ENCODE measurements at places on chromosomes 1 and 21.

- no peak for DNase-seq
Observed at GRCh38 chr1:219529116-219529515, 83.8 kb downstream of the ZC3H11B start.

GRCh38 chr1:175499595-175500382, 243.6 kb downstream of the TNR start:
- no peak for DNase-seq

DNA sequence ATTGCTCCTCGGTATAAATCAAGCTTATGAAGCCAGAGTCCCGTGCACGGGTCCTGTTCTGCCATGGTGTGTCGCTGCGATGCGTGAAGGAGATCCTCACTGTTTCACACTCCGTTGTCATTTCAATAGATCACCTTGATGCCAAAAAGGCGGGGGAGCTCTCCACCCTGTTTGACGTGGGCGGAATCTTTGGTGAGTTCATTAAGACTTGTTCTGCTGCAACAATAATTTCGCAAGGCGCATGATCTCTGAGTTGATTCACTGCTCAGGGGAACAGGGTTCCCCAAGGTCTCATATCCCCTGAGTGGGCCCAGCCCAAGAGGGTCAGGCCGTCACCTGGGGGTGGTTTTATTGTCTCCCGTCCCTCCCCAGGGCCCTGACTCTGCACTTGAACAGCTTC, 50.0 kb downstream of the SLC37A1 start:
- no peak for DNase-seq

DNA sequence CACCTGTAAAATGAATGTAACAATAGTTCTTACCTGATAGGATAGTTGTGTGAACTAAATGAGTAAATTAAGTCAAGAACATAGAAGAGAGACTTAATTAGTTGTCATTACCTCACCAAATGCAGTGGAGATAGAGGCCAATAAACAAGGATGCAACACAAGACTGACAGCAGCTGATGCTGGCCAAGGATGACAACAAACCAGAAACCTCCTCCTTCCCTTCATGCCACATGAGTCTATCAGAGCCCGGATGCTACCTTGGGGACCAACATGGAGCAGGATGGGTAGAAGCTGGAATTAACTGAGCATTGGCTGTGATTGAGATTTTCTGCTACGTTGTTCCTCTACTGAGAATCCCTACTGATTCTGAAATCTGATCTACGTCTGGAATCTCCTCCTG, 30.3 kb upstream of the USP1 start:
- DNase-seq, result no peak

DNA sequence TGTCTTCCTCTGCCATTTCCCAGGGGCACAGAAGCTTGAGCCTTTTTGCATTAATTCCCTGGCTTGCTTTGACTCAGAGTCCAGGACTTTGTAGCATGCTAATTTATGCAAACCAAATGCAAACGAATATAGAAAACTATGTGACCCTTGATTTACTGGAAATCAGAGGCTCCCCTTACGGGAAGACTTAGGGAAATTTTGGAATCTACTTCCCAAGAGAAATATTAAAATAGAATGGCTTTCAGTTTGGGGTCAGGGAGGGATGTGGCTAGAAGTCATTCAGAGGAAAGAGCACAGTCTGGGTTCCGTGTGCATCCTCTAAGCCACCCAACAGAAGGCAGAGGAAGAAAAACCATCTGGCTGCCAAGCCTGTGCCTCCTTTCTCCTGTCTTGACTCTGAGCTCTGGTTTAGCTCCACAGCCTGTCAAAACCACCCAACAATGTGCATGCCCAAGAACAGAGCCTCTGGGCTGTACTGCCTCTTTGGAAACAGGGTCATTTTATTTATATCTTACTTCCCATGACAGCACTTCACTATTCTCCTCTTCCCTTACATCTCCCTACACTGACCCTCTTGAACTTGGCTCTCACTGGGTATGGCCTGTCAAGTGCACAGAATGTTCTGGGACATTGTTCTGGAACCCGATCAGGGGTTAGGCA, 30.1 kb downstream of the ATF3 start:
- no peak for DNase-seq

DNA sequence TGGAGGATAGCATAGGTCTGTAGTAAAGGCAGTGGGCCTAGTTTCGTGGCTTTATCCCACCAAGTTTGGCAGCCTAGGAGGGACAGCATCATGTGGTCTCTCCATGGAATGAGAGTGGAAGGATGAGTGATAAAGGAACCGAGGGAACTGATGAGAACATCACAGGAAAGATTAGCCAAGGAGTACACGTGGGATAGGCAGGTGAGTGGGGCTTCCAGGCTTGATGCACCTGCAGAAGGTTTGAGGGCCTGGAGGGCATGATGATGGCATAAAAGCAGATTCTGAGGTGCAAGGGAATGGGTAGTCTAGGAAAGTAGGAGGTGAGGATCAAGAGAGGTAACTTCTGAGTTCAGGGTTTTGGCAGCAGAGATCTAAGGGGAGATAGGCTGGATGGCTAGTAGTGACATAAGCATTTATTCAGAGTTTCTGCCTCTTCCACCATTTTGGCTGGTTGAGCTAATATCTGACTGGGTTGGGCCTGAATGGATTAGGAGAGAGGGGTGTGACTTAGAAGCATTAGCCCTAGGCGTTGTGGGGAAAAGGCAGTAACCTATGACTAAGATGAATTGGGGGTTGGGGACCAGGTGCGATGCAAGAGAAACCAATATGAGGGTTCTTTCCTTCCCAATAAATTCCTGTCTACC, 9.1 kb downstream of the PTGFRN start:
- no peak for DNase-seq

- no peak for DNase-seq
Observed at GRCh38 chr1:107315652-107316051, 174.8 kb downstream of the NTNG1 start.

GRCh38 chr21:32548978-32549377, 36.3 kb downstream of the TCP10L start:
- DNase-seq, result no peak

- no peak for DNase-seq
Observed at GRCh38 chr1:150760013-150760412, 5.6 kb downstream of the CTSS start.

GRCh38 chr1:208714323-208714722, 470.1 kb upstream of the PLXNA2 start:
- DNase-seq, result no peak

- DNase-seq, result no peak
Observed at GRCh38 chr1:208455821-208456220, 211.6 kb upstream of the PLXNA2 start.
